ENCODE measurements at places on chromosomes 1 and 21.

- no peak for DNase-seq
Measured at GRCh38 chr1:154095456-154096060, 59.3 kb downstream of the NUP210L start.

DNA sequence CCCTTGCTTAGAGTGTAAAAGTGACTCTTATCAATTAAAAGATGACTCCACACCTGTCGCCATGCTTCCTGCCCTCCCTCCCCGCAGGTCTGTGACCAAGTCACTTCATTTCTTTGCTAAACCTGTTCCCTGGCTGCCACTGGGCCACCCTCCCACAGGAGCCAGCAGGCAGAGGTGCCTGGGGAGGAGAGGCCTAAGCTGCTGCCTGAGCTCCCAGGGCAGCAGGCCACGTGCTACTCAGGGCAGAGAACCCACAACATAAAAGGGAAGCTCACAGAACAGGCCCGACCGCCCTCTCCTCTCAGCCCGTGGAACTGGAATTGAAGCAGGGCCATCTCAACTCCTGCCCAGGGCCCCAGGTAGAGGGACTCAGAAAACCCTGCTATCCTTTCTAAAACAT is 4.9 kb downstream of the C1orf198 start:
- DNase-seq = no peak

GRCh38 chr1:94621395-94621794 is 79.8 kb upstream of the F3 start:
- no peak for DNase-seq

DNA sequence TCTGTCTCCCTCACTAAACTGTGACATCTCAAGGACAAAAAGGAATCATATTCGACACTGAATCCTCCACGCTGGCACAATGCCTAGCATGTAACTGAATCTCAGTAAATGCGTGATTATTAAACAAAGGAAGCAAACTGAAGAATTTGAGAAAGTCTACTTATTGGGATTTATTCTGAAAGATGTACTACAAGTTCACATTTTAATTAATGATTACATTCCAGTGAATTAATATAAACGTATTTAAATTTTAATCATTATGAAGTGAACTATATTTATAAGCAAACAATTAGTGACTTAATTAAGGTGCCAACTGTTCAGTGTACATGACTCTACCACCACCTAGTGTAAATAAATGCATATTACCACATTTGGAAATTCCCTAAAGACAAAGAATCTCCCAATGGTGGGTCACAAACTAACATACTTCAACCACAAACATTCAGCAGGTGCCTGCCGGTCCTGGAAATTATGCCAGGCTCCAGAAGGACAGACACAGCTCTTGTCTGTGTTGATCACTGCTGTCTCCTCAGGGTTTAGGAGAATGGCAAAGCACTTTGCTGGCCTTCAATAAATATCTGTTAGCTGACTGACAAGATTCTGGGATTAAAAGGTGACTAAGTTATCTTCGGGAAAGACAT is 56.3 kb downstream of the SMYD3 start:
- DNase-seq = no peak

GRCh38 chr1:5108740-5109139 is 454.3 kb downstream of the AJAP1 start:
- DNase-seq = no peak

DNA sequence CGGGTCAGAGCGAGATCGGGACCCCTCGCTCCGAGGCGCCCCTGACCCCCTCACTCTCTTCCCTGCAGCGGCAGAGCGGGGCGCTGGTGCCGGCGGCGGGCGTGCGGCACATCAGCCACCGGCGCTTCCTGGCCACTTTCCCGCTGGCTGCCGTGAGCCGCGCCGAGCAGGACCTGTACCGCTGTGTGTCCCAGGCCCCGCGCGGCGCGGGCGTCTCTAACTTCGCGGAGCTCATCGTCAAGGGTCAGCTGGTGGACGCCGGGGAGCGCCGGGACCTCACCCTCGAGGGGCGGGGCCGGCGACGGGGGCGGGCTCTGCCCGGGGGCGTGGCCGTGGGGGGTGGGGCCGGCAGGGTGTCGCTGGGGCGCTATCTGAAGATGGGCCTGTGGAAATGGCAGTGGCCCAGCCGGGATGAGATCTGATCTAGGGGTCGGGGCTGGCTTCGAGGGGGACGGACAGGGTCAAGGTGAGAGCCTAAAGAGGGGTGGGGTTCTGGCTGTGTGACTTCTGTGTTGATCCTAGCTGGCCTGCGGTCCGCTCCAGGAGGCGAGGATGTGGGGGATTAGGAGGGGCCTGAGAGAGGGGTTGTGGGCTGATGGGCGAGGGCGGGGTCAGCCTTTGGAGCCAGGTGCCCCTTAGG is 23.6 kb downstream of the PTPRU start:
- no peak for DNase-seq

DNA sequence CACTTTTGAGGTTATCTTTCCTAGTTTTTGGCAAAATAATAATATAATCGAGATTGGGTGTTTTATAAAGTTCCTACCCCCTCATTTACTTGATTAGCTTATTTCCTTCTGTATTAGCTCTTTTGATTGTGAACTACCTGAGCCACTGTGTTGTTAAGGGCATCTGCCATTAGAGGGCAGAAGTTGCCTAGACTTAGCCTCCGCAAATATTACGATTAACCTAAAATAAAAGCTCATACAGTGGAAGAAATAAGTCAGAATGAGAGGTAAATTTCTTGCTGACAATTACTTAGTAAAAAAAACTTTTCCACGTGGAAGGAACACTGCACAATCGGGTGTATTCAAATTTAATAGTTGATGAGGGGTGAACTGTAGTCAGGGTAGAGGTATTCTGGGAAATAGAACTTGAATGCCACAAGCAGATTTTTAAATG is 2.3 kb downstream of the H3-3A start:
- no peak for DNase-seq

GRCh38 chr1:10642403-10643080 is 153.9 kb downstream of the CASZ1 start:
- no peak for DNase-seq

GRCh38 chr21:30211071-30211470 is 4.8 kb downstream of the CLDN8 start:
- DNase-seq = no peak

DNA sequence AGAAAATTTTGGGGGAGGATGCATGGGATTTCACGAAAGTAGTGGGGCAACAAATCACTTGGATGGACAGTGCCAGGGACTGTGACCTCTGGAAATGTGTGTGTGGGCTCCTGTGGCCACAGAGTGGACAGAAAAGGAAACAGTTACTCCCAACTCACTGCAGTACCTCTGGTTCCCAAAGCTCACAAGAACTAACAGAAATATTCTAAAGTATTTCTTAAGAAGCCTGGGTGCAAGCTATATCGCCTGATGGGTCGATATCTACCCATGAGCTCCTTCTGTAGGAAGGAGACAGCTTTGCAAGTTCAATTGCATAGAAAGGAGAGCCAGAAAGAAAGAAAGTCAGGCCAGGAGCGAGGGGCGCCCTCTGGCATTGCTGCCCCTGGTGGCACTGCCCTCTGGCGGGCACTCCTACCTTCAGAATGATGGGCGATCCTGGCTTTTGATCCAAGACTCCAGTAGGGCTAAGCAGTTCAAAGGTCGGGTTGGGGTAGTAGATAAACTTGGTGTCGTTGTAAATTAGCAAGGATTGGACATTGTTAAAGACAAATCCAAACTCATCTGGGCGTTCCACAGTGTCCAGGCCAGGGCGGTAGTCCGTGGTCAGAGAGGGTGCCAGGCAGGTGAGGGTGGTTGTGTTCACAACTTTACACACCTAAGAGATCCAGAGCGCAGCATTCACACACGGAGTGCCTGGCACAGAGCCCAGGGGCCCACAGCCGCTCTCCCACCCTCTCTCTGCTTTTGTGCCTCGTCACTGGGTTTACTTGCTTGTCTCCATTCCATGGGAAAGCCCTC is 134.7 kb upstream of the CD34 start:
- DNase-seq = no peak

GRCh38 chr1:24443241-24443656 is 27.6 kb downstream of the NIPAL3 start:
- DNase-seq = no peak

GRCh38 chr1:229130028-229130668 is 140.8 kb upstream of the RAB4A start:
- DNase-seq = no peak

DNA sequence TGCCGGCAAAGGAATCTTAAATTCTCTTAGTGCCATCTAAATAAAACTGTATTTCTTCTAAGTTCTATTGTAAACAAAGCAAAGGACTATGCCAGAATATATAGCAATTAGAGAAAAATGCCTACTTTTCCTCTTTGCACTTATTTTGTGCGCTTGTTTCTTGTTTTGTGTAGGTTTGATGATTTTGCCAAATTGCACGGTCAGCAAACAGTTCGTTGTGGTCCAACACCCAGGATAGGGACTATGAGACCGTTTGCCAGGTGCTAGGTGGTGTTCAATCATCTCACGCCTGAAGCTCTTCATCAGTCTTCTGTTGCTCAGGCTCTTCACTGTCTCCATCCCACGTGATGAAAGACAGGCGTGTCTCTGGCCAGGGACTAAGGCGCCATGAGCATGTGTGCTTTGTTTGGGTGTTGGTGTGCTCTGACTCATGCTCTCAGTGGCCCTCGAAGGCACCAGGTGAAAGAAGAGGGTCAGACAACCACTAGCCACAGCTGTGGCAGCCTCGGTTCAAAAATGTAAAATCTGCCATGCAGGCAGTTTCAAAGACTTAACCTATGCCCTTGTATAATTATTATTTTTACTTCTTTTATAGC is 36.9 kb upstream of the KCNE1 start:
- DNase-seq = no peak

DNA sequence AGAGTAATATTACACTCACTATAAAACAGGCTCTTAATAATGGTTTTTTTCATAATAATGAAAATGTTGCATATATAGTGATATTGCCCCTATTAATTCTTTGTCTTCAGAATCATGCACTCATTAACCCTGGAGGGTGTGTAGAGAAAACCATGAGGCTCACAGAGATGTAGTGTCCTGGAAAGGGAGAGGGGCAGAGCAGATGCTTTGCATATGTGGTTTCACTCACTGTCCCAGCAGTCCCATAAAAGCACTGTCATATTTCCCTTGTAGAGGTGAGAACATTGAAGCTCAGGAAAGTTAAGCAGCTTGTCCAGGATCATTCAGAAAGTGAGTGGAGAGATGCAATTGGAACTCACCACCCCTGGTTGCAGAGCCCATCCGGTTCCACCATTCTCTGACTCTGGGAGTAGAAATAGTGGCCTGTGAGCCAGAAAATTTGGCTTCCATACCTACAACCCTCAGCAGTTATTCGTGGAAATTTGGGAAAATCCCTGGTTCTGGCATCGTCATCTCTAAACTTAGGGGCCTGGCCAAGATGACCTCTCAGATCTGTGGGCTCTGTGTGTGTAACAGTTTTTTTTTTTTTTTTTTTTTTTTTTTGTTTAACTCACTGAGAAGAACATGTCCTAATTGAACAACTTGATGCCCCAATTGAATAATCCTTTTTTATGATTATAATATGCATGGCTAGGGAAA is 86.4 kb downstream of the RGL1 start:
- no peak for DNase-seq

DNA sequence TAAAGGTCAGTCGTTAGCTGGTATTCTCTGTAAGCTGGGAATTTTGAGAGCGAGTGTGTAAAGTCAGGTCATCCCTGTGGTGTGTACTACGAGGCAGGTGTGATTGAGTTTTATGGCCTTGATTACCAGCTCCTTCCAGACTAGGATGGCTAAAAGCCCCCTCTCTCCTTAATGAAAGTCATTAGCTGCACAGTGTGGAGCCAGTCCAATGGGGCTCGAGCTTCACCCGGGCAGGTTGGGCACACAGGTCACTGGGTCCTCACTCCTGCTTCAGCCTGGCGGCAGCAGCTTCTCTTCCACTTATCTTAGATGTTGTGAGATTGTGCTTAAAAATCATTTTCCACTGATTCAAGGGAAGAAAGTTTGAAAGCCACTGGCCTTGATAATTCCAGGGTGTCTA is 3.0 kb downstream of the DMRTB1 start:
- DNase-seq = no peak

- peak; percentile 17 for DNase-seq
Measured at GRCh38 chr1:6962478-6962995, 177.3 kb downstream of the CAMTA1 start.

- no peak for DNase-seq
Measured at GRCh38 chr1:6207075-6207885, 1.4 kb downstream of the RNF207 start.

GRCh38 chr1:37400466-37401225 is 73.7 kb upstream of the ZC3H12A start:
- no peak for DNase-seq

DNA sequence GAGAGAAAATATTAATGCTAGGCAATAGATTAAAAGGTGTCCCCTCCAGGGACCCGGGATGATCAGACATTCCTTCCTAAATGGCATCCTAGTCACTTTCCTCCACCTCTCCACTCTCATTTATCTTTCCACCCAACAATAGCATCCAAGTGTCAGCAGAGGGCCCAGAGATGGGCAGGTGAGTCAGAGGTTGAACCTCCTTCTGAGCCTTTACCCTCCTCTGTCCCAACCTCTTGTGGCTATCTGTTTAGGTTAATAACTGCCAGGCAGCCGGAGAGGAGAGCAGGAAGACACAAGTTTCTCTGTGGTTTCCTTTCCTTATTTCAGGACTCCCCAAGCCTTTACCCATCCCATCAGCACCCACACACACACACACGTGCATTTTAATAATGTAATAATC is 4.1 kb downstream of the GJA5 start:
- no peak for DNase-seq

- DNase-seq = no peak
Measured at GRCh38 chr1:91092503-91092902, 70.7 kb upstream of the ZNF644 start.

- DNase-seq = no peak
Measured at GRCh38 chr1:42759114-42759513, 7.7 kb downstream of the P3H1 start.

- no peak for DNase-seq
Measured at GRCh38 chr1:183844806-183845205, 39.9 kb downstream of the RGL1 start.

DNA sequence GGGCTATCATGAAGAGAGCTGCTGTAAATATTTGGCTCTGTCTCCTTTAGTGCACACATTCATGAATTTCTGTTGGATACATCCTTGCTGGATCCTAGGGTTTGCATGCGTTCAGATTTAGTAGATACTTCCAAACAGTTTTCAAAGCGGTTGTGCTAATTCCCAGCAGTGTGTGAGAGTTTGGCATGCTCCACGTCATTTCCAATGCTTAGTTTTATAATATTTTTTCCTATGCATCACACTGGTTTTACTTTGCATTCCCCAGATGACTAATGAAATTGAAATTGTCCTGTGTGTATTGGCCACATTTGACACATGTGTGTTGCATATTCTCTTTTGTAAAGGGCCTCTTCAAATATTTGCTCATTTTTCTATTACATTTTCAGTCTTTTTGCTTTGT is 18.5 kb upstream of the AADACL3 start:
- DNase-seq = no peak

GRCh38 chr1:155931332-155932038 is 2.7 kb downstream of the KHDC4 start:
- no peak for DNase-seq

DNA sequence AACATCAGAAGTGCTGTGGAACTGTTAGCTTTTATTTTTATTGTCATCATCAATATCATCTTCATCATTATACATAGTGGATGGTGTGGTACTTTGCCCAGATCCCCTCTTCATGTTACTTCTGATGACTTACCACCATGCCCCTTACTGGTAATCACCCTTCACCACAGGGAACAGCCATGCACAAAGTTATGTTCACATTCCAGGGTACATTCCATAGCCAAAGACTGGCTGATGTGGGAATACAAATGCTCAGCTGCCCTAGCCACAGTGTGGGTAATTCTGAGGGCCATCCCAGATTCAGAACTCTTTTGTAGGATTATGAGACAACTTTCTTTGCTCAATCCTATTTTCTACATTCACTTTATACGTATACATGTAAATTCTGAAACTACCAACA is 691.3 kb upstream of the CXADR start:
- DNase-seq = no peak
